ENCODE measurements at places on chromosomes 7 and 10.

DNA sequence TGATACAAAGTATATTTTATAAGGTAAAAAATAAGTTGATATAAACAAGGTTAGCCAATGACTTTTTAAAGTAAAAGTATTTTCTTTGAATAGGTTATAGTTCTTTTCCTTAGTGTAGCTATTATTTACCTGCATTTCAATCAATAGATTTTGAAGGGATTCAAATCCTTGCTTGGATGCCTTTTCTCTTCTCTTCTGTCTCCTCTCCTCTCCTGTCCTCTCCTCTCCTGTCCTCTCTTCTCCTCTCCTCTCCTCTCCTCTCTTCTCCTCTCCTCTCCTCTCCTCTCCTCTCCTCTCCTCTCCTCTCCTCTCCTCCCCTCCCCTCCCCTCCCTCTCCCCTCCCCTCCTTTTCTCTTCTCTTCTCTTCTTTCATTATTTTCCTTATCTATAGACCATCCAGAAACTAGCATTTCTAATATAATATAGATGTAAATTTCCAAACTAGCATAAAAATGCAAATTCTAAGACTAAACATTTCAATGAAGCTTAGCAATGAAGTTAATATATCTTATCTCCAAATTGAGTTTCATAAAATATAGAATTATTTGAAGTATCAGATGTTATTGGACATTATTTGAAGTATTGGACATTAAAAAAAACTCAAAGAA is 60.5 kb upstream of the PRKCQ start:
- DNase-seq, result no peak

- DNase-seq, result no peak
Measured at GRCh38 chr7:363626-364025, 73.7 kb downstream of the FOXL3 start.

- DNase-seq, result peak; percentile 63
Measured at GRCh38 chr10:87863053-87863943, at the start of the genes KLLN and PTEN. TSS of gene KLLN (minus strand) at chr10:87863533. CDS start at chr10:87862487, 1,046 bp downstream. TSS of gene PTEN (plus strand) at chr10:87863625. CDS start at chr10:87864470, 845 bp downstream.

GRCh38 chr10:101415884-101416283 is 61.9 kb downstream of the BTRC start:
- DNase-seq, result no peak

DNA sequence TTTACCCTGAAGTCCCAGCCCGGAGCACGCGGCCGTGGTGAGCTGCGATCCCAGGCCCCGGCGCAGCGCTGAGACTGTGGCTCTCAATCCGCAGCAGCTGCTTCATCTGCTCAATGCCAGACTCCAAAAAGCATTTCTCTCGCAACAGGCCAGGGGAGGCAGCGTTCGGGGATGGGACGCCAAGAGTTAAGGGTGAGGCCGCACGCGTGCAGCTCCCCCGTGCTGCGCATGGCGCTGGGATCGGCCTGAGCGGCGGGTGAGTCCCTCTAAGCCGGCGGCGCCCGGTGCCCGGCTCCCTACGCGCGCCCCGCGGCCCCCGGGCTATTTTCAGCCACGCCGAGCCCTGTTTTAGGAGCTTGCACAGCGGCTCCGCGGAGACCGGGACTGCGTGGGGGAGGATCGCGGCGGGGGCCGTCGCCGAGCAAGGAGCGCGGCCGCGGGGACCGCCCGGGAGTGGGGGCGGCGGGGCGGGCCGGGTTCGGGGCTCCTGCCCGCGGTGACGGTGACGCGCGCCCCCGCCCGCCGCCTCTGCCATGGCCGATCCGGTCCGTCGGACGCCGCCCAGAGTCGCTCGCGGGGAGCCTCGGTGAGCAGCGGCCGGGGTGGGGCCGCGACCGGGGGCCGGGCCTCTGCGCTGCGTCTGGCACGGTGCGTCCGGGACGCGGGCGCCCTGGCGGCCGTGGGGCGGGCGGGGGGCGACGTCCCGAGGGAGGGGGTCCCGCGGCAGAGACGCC is 29.4 kb upstream of the JAKMIP3 start:
- DNase-seq, result no peak

GRCh38 chr10:97744405-97745035 is 7.6 kb downstream of the ZFYVE27 start:
- no peak for DNase-seq

- DNase-seq, result no peak
Measured at GRCh38 chr7:22375359-22376048, 18.6 kb upstream of the RAPGEF5 start.

- DNase-seq, result no peak
Measured at GRCh38 chr10:99411546-99411945, 18.9 kb downstream of the GOT1 start.

DNA sequence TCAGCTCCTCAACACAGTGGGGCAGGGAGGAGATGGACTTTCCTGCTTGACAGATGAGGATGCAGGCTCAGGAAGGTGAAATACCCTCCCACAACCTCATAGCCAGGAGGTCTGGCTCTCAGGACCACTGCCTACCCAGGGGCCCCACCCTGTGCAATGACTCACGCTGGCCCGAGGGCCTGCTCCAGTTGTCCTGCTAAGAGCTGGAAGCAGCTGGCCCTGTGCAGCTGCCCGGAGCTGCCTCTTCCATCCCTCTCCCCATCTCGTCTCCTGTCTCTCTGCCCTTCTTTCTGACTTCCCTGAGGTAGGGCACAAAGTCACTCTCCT is 123.9 kb downstream of the ZMIZ1 start:
- DNase-seq, result no peak

Measured in activated CD4-positive, alpha-beta T cell treated with anti-CD3 and anti-CD28 coated beads, Interleukin-2, amount 50 U/mL, for 24 hours (primary cell).